OCI-M1 (cell line): ENCODE measurements at places on chromosomes 5 and 9.

GRCh38 chr5:16944816-16945562 is 8.9 kb upstream of the MYO10 start:
- no peak for DNase-seq

- DNase-seq, result peak; percentile 33
Measured at GRCh38 chr5:168798065-168799023, 219.2 kb upstream of the PANK3 start.

GRCh38 chr9:134419000-134419683 is 92.9 kb downstream of the RXRA start:
- no peak for DNase-seq

GRCh38 chr9:79684711-79685575 is 113.2 kb downstream of the TLE4 start:
- no peak for DNase-seq

- no peak for DNase-seq
Measured at GRCh38 chr5:151549713-151550112, 41.4 kb downstream of the FAT2 start.

DNA sequence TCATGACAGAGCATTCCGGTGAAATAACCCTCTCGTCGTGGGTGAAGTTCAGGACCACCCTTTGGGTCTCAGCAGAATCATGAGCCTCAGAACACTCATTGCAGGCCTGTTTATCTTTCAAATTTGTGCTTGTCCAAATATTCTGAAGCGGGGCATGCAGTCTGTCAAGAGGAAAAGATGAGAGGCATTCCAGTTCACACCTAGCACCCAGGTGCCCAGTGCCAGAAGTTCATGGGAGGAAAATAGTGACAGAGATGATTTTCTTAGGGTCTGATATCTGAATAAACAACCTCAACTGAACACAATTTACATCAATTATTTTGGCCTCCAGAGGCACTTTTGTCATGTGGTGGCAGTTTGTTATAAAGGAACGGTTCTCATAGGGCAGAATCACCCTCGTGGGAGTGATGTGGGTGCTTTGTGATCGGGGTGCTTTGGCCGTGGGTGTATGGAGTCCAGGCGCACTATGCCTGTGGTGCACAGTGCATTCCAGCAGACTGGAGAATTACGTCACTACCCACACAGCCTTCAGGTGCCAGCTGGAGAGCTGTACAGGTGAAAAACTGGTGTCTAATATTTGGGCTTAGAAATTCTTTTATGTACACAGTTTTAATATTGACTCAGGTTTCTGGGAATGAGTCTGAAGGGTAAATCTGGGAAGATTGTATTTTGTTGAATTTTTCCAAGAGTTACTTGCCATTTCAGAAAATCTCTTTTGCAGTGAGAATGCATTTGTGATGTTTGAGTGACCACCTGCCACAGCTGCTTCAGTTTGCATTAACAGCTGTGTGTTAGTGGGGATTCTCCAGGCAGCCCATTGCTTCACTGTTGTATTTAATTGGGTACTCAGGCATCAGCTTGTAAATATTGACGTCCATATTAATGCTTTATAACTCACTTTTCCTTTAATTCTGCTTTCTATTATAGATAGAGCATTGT is 289.3 kb downstream of the FANCC start:
- no peak for DNase-seq

DNA sequence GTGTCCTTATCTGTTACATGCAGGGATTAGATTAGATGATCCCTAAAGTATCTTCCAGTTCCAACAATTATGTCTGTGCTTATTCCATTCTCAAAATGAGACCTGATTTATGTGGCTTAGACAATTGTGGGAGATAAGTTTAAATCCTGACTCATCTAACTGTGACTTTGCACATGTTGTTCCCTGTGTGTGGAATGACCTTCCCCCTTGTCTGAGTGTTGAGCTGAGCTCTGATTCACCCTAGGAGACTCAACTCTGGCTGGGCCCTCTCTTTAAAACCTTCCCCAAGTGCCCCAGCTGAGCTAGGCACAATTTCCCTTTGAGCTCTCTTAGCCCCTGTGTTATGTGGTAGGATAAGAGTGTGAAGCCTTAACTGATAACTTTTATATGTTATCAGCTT is 118.9 kb upstream of the ELL2 start:
- DNase-seq, result peak; percentile 24

- DNase-seq, result no peak
Measured at GRCh38 chr5:75706016-75706415, 11.2 kb downstream of the POC5 start.
